ENCODE measurements at places on chromosomes 7 and 10. TPM values are rescaled to one million over a fixed set of nuclear protein-coding genes. Genes with fewer than 3 reads are reported as not detected.

DNA sequence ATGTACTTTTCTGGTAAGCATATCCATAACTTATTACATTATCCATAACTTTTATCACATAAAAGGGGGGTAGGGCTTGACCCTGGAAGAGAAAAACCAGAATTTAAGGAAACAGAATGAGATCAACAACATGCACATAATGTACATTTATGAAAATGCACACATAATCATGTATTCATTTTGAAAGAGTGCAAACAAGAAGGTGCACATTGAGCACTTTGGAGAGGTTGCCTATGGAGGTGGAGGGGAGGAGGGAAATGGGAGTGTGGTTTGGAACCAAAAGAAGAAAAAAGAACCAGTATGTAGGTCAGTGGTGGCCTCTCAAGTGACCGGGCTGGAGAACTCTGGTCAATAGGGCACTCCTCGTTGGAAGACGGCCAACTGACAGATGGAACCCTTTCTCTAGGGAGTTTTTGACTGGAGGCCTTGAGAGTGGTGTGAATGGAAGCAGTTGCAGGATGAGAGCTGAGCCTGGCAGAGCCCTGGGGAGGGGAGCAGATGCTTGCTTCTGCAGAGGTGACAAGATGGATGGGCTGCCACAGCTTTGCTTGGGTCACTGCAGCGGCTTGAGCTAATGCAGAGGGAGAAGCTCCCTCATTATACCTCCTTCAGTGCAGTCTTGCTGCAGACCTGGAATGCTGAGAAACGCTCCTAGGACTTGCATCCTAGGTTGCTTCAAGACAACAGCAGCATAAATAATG is 192.7 kb downstream of the SEC23IP start:
- DNase-seq = no peak

- DNase-seq = peak; percentile 94
These were observed 21.4 kb downstream of the GPR146 start for GRCh38 chr7:1065585-1066241.

The CYP3A5 gene
- 135 TPM for total RNA-seq

DNA sequence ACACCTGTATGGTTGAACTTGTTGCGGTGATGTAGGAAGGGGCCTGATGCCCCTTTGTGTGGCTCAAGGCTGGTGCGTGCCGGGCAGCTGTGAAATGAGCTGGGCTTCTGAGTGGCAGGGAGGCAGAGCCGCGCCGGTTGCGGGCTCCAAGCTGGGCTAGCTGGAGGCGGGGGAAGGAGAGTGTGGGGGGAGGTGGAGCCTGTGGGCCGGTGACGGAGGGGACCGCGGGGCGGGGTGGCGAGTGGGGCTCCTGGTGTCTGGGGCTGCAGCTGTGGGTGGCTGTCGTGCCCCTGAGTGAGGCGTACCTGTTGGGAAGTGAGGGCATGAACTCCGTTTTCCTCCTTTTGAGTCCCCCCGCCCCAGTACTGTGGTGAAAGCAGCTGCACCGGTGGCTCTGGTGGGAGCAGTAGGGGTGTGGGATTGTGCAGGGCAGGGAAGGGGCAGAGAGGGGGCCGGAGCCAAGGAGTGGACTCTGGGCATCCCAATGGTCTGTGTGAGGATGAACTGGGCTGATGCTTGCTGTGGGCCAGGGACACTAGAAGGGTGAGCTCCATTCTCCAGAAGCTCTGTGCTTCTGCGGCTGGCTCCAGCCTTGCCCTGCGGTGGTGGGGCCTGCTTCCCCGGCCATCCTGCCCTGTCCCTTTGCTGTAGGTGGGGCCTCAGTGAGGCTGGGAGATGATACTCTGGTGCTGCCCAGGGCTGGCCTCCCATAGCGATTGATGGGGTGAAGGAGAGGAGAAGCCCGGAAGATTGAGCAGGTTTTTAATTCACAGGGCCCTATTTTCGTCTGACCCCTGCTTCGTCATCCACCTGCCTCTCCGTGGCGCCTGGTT is 41.7 kb downstream of the INPP5A start:
- no peak for DNase-seq

The CHAT gene
- 2.1 TPM for total RNA-seq

The LOXL4 gene
- total RNA-seq = 1.6 TPM

DNA sequence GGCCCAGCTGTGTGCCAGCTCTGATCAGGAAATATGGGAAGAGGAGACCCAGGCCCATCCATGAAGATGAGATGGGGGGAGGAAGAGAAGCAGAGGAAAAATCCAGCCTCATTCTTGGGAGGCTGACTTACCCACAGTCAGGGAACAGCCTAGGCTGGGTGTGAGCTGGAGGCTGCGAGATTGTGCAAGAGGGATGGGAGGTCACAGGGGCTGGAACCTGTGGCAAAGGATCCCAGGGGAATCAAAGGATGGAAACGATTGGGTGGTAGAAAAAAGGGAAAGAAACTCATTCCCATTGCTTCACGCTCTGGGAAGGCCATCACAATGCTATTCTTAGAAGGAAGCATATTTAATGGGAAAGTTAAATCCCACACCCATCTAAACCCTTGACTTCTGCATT is 26.7 kb upstream of the CRHR2 start:
- DNase-seq = no peak
